Psoas muscle (tissue), 8 donors: ENCODE measurements at places on chromosomes 12 and 14.
A peak's percentile ranks its signal among the peaks of the same experiment; 100 is the strongest.

GRCh38 chr12:65533177-65533883, 254.8 kb downstream of the MSRB3 start:
- no peak for DNase-seq

- DNase-seq, result no peak
Observed at GRCh38 chr14:101202627-101203404, 299.3 kb upstream of the RTL1 start.

GRCh38 chr14:88030892-88031291, 26.0 kb downstream of the GPR65 start:
- DNase-seq, result no peak

GRCh38 chr14:50308363-50308915, 3.6 kb downstream of the L2HGDH start:
- DNase-seq, result no peak

GRCh38 chr12:2151391-2151790, 98.6 kb downstream of the CACNA1C start:
- no peak for DNase-seq

DNA sequence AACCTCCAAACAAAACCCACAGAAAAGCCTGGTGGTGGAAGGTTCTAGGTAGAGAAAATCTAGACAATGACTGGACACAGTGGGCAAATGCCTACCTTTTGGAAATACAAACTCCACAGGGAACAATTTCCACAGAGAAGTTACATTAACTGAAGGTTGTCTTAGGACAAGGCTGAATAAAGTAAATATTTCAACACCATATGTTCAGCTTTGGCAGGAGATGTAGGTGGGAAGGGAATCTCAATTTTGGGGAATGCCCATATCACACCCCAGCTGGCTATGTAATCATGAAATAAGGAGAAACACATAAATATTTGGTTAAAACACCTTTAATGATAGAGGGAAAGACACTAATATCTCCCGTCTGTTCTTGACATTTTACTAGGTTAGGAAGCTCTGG, 5.4 kb downstream of the SALL2 start:
- DNase-seq, result no peak

DNA sequence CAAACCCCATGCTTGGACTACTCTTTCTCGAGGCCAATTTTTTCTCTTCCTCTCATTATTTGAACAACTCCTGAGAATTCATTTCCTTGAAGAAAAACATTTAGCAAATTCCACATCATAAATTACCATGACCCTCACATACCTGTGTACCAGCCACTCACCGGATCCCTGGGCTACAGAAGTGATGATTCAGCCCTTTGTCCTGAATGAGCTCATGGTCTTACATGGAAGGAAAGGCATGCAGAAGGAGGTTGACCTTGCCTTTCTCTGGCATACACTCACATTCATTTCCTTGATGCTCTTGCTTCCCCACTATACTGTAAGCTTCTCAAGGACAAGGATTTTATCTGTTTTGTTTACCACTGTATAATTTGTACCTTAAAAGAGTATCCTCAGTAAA, 191.5 kb downstream of the SLC5A8 start:
- DNase-seq, result no peak

DNA sequence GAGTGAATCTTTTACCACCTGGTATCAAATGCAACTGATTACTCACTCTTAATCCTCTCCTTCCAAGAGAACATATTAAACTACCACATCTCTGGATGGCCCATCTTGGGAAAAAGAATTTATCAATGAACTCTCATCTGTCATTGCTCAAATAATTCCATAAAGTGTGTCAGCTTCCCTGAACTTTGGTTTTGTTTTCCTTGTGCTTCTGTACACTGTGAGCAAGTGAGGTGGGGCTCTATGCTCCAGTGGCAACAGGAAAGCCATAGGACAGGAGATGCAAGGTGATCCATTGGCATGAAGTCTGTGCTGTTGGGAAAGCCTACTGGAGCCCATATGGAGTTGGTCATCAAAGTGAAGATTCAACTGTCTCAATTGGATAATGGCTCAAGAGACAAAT, 17.4 kb downstream of the OTOGL start:
- no peak for DNase-seq

DNA sequence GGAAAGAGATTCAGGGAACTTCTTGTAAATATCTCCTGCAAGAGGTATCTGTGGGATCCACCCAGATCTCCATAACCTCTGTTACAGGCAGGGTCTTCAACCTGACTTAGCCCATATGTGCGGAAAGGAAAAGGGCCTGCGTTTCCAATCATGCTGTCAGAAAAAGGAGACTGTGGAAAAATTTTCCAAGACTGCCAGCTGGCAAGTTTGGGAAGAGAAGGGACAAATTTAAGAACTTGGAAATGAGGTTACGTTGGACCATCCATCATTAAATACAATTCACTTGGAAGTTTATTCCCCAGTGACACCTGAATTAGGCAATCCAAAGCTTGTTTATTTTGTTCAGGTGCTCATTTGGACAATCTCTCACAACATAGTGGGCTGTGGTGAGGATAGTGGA, 13.9 kb downstream of the PTHLH start:
- no peak for DNase-seq

DNA sequence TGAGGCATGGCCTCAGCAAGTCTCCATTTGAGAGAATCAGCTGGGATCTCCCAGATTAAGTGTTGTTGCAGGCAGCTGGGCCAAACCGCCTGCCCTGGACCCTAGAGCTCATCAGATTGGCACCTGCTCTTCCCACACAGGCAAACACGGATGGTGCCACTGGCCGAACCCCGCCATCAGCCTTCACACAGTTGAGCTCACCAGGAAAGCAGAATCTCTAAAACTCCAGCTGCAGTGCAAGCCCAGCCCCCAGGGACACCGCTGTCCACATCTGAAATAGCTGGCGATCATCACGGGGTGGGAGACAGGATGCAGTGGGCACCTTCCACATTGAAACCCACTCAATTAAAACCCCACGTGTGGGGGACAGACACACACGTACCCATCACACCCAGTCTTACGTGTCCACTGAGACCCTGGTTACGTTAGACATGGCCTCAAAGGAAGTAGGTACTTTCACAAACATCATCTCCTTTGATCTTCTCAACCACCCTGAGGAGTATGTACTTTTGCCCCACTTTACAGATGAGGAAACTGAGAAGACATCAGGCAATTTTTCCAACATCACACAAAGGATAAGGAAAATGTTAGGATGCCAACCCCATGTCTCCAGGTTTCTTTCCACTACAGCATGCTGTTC, 88.8 kb downstream of the SINHCAF start:
- no peak for DNase-seq

DNA sequence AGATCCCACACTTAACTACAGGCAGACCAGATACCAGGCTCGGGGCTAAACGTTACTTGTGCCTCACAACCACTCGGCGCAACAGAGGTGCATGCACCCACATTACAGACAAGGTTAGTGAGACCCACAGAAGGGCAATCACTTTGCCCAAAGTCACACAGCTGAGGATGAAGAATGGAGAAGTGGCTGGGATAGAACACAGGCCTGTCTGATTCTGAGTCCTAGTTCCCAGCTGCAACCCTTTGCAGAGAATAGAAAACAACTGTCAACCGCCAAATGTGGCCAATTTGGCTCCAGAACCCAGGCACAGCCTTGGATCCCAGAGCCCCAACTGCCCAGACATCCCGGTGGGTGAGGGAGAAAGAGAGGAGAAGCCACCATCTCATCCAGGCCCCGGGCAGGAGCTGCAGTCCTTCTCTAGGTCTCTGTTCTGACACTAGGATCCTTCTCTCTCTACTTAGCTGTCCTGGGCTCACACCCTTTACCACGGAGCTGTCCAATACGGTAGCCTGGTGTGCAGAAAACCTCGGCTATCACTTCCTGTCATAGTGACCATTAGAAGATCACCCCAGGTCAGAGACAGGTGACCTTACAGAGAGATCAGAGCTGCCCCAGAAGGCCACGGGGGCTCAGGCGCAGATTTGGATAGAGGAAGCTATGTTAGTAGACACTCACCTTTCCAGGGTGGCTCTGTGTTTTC, 59.1 kb downstream of the FAM222A start:
- DNase-seq, result no peak

DNA sequence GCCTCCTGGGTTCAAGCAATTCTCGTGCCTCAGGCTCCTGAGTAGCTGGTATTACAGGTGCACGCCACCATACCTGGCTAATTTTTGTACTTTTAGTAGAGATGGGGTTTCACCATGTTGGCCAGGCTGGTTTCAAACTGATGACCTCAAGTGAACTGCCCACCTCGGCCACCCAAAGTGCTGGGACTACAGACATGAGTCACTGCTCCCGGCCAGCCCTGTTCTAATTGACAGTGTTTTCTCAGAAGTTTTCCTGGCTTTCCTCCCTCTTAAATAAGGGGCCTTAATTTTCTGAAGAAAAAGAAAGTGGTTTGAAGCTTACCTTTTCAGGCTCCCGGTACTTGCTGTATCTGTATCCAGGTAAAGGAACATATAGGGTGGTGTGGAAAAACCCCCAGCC, 1.7 kb downstream of the HAL start:
- no peak for DNase-seq

DNA sequence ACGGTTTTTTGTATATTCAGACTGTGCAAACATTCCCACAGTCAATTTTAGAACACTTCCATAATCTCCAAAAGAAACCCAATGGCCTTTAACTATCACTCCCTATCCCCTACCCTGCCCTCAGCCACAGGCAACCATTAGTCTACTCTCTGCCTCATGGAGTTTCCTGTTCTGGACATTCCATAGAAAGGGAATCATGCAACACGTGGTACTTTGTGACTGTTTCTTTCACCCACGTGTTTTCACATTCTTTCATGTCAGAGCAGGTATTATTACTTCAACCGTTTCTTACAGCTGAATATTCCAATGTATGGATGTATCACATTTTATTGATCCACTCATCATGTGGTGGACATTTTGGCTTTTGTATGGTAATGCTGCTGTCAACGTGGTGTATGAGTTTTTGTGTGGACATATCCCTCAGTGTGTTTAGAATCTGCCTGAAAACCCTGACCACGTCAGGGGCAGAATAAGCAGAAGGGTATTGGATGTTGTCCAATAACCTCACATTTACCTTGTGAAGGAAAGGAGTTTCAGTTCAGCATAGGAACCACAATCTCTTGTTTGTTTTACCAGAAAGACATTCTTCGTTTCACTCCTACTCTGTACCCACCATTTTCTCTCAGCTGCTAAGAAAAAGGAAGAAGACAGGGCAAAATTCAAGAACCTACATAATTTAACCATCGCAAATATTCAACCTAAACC, 107.5 kb upstream of the DYRK2 start:
- no peak for DNase-seq

DNA sequence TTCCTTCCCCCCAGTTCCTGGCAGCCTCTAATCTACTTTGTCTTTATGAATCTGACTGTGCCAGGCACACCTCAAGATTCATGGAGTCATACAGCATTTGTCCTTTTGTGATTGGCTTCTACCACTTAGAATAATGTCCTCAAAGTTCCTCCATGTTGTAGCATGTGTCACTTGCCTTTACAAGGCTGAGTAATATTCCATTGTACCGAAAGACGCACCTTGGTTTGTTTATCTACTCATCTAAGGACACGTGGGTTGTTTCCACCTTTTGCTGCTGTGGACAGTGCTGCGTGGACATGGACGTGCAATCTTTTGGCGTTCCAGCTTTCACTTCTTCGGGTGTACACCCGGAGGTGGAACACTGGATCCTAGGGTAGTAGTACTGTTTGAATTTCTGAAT, 33.5 kb downstream of the ANAPC7 start:
- DNase-seq, result no peak

DNA sequence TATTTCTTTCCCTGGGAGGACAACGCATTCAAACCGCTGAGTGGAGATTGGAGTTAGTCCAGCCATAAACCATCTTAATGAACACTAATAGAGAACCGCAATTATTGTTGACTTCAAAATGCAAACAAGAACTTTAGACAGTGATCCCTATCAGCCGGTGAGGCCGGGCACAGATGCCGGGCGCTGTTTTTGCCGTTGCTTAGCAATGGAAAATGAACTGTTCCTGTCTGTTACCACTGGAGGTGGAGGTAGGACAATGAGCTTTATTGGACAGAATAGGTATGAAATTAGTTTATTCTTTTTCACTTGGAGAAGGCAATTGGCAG, 216.8 kb downstream of the TTC8 start:
- peak; percentile 23 for DNase-seq

DNA sequence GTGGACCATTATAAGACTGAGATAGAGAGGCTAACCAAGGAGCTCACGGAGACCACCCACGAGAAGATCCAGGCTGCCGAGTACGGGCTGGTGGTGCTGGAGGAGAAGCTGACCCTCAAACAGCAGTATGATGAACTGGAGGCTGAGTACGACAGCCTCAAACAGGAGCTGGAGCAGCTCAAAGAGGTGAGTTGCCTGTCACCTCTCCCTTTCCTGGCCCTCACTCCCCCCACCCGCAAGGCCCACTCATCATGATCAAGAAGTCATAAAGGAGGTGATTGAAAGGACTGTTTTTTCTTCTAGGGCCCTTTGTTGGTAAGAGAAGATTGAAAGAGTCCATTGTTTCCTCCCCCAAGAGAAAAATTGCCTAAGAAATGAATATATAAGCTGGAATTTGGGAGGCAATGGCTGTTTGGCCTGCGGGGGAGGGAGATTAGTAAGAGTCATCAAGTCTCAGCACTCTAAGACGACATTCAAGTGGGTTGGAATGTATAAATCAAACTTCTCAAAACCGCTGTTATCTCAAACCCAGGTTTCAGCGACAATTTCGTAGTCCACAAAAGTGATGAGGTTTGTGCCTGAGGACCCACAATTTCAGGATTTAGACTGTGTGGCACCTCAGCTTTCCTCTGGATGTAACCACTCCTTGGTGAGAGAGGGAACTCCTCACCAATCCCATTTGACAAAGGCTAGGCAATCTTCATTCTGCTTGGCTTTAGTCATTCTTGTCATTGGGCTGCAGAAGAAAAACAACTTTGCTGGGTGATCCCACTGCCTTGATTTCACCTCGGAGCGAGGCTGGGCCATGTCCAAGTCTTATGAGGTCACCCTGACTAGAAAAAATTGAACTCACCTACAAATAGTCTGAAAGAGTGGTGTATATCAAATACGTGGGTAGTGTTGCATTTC, 966 bp downstream of the BICD1 start:
- DNase-seq, result no peak

- DNase-seq, result no peak
Observed at GRCh38 chr12:63036216-63036973, 101.4 kb upstream of the PPM1H start.

GRCh38 chr12:12138203-12139154, 67.7 kb downstream of the BCL2L14 start:
- DNase-seq, result no peak

DNA sequence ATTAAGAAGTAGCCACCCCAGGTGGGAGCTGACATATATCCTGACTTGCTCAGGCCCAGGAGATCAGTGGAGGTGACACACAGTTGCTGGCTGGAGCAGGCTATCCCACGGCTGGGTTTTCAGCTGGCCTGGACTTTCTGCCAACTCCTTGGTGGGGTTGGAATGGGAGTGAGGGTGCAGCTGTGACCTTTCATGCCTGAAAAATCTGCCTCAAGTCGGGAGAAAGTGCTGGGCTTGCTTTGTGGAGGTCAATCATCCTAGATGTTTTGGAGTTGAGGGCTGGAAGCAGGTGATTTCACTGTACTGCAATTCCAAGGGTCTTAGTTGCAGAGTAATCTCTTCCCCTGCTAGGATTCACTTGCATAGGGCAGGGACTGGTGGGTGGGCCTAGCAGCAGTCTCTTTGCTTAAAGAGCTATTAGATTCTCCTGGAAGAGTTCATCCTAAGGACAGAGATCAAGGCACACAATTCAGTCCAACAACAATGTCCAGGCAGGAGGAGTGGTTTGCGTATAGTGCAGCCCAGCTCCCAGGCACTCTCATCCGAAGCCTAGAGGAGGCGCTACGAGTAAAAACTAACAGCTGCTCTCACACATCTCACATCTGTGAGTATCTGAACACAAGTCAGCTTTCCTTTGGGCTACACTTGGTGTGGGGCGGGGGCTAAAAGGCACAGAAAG, 98.1 kb downstream of the GAS2L3 start:
- DNase-seq, result no peak

GRCh38 chr12:6967651-6968100, 2.8 kb downstream of the PHB2 start:
- no peak for DNase-seq
